ENCODE measurements at places on chromosomes 4 and X.

- DNase-seq: no peak
These were observed 397.6 kb downstream of the TRIML1 start for GRCh38 chr4:188536826-188537225.

- DNase-seq: no peak
These were observed 58.4 kb upstream of the STS start for GRCh38 chrX:7088968-7089615.

- peak; percentile 81 for DNase-seq
These were observed 335.2 kb downstream of the TENM3 start for GRCh38 chr4:182578402-182578801.

GRCh38 chrX:150049647-150050046 lies 111.4 kb upstream of the EOLA2 start:
- no peak for DNase-seq

GRCh38 chrX:35743331-35743730 lies 54.8 kb upstream of the MAGEB16 start:
- no peak for DNase-seq

GRCh38 chrX:136827026-136827425 lies 46.3 kb upstream of the ARHGEF6 start:
- DNase-seq: no peak

- peak; percentile 44 for DNase-seq
These were observed 56.4 kb downstream of the C4orf51 start for GRCh38 chr4:145736241-145736831.

DNA sequence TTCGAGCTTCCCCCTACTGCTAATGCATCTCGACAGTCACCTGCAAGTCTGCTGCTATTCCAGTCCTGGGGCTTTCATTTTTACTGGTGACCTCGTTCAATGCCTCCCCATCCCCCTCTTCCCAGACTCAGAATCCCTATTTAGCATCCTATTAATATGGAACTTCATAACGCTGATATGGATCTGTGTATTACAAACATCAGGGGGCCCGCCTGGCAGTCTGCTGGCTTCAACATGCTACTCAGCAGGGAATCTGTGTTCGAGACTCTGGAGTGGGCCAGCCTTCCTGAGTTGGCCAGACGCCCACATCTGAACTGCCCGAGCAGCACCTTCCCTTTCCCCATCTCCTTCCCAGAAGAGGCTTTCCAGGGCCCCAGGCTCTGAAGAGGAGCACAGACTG lies 173.9 kb upstream of the PPARGC1A start:
- no peak for DNase-seq

DNA sequence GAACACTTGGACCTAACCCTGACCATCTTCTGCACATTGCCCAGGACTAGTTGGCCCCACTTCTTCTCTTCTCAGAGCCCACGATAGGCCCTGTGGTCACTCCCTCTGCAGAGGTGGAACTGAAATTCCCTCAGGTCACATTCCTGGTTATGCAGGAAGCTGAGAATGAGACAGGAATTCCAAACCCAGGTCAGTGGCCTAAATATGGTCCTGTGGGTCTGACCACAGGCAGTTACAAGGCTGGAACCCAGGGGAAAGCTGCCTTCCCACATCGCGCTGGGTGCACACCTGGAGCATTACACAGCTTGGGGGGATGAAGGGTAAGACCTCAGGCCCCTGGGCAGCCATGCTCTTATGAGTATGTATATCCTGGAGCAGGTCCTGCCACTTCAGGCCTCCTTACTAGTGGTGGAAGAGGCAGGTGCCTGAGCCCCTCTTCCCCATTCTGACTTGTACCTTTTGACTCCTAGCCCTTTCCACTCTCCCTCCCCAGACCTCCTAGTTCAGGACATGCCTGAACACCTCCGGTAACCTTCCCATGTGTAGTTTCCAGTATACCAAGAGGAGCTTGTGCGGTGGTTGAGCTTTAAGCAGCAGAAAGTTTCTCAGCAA lies 173.5 kb downstream of the ASMT start:
- no peak for DNase-seq

- DNase-seq: no peak
These were observed 81.3 kb upstream of the SMARCA5 start for GRCh38 chr4:143432258-143432591.

DNA sequence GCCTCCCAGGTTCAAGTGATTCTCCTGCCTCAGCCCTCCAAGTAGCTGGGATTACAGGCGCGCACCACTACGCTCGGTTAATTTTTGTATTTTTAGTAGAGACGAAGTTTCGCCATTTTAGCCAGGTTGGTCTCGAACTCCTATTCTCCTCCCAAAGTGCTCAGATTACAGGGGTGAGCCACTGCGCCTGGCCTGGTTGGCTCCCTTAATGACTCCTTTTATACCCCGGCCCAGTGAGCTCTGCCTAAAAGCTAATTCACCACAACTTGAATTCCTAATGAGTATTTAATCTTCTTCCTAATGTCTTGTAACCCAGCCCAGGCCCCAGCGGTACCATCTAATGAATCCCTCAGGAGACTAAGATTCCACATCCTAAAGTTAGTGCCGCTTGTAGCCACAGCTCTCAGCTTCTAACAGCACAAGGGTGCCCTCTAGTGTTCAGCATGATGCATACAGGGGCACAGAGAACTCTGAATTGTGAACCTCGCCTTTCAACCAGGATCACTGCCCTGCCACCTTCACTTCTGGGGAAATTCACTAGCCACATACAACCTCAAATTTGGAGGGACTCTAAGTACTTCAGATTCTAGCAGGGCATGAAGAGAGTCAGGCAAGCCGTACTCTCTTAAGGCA lies 89.5 kb downstream of the OR13H1 start:
- DNase-seq: peak; percentile 30

- DNase-seq: peak; percentile 66
These were observed 34.7 kb downstream of the SLC25A5 start for GRCh38 chrX:119502727-119503483.

GRCh38 chrX:153886915-153887314 lies 942 bp upstream of the L1CAM start:
- DNase-seq: no peak

DNA sequence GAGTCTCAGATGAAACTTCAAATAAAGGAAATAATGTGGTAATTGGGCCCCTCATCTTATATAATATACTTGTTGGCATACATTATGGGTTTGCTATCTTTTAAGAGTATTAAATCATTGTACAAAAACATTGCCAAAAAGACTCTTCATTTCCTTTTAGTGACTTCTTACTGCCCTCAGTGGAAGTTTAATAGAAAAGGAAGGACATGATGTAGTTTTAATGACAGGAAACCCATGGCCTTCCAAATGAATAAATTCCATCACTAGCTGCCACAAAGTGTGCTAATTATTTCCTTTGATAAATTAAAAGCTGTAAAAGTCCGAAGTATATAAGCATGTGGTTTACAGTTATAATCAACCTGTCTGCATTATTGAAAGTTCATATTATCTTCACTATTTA lies 350.9 kb upstream of the HAND2 start:
- DNase-seq: no peak

GRCh38 chr4:8540072-8540471 lies 40.1 kb upstream of the GPR78 start:
- DNase-seq: no peak

DNA sequence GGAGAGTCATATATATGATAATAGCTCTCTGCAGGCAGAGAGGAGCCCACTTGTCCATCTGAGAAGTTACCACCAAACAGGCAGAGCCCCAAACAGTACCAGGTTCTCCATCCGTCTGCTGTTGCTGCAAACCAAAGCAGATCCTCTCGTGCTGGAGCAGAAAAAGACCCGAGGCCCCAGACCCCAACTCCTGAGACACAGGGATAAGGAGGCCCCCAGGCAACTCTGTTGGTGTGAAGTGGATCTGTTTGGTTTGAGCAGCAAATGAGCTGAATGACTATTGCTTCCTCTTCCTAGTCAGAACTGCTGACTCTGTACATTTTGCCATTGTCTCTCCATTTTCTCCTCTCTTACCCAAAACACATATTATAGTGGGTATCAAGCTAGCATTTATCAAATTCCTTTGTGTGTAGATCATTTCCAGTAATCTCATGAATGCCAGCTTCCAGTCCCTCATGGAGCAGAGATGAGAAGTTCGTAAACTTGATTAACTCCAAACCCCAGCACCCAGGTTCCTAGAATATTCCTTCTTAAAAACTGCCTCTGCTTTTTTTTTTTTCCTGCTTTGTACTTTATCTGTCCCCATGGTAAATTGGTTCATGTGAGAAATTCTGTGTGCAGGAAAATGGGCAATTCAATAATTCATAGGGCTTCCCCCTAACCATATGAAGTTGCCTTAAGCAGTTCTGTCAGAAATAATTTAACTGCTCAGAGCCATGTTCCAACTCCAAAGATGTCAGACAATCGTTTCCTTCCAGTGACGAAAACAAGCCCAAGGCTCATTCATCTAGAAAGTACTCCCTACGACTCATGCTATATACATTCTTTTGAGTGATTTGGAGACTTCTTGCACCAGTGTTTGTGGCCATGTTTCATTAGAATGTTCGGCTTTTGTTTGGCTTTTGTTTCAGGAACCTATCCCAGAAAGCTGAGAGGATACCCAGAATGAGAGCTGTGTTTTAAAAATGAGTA lies 98.6 kb upstream of the ATXN3L start:
- DNase-seq: peak; percentile 77
